ENCODE measurements at places on chromosomes 1 and 21. TPM values are rescaled to one million over a fixed set of nuclear protein-coding genes. Genes with fewer than 3 reads are reported as not detected.

DNA sequence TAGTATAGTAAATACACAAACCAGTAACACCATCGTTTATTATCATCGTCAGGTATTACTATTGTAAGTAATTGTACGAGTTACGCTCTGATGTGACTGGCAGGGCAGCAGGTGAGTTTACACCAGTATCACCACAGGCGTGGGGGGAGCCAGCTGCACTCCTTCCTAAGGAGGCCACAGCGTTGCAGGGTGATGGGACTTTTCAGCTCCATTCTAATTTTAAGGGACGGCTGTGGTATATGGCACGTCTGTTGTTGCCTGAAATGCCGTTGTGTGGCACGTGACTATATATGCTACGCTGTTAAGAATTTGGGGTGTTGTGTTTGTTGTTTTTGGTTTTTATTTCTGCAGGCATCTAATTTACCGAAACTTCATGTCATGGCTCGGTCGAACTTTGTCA, 164.8 kb upstream of the COL6A1 start:
- no peak for DNase-seq

DNA sequence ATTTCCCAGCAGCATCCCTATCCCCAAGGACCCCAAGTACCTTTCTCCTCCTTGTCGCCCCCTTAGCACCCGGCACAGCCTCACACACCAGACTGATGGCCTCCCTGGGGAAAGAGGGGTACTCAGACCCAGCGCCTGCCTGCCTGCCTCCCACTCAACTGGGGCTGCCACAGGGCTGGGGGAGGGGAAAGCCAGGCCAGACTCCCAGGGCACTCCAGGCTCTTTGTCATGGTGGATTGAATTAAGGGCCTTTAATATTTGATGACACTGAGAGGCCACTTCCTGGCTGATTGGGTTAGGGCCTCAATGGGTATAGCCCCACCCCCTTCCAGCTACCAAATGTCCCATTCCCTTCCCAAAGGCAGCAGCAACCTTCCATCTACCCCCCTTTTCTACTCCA, 1.8 kb downstream of the SHC1 start:
- no peak for DNase-seq

DNA sequence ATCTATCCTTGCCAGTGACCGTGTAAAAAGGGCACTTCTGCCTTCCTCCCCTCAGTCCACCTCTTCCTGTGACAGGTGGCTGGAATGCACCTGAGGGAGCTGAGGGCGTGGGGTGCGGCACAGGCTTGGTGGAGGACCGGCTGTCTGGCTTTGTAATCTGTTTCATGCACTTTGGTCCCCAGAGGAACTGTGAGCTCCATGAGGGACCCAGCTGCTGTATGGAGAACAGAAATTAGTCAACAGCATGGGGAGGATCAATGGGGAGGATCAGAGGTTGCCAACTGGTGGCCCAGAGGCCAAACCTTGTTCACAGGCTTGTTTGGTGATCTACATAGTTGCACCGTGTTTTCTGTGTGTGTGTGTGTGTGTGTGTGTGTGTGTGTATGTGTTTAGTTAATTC, 19.0 kb upstream of the LUZP1 start:
- DNase-seq = peak; percentile 55

DNA sequence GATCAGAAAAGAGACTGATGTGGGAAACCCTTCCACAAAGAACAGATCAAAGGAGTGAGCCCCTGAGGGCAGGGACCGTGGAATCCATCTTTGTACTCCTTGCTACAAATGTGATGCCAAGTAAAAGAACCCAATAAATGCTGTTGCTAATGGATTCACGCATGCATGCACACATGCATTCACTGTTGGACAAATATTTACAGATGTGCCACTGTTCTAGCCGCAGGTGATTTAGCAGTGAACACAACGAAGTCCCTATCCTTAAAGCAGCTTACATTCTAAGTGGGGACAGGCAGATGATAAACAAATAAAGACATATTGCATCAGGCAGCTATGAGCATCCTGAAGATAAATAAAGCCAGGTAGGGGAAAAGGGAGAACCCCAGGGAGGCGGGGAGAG, 67.8 kb downstream of the ITPKB start:
- DNase-seq = no peak

GRCh38 chr1:9126511-9126910, 2.4 kb downstream of the GPR157 start:
- DNase-seq = no peak

DNA sequence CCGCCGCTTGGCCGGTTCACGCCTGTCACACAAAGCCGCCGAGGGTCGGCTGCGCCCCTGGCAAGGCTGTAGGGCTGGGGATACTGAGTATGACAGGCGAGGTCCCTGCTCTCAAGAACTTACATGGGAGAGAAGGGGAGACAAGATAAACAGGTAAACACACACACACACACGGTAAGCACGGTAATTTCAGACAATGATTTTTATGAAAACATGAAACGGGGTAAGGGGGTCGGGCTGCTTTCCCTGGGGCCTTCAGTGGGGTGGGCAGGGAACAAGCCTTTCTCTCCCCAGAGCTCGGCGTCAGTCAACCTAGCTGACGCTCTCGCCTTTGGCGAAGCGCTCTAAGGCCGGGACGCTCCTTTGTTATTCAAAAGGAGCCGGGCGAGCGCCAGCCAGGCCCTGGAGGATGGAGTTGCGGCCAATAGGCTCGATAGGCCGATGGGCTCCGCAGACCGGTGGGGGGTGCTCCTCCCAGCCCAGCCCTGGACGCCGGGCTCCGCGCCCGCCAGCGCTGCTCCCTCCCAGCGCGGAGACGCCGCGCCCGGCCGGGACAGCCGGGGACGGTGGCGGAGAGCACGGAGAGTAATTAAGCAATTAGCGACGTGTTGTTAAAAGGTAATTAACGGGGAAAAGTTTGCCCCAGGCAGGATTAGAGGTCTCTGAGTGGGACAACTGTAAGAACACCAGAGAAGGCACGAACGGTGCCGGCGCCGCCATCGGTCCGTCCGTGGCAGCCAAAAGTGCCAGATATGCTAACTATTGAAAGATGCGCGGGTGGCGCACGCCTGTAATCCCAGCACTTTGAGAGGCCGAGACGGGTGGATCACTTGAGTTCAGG, 950 bp upstream of the INKA2 start:
- DNase-seq = peak; percentile 69

GRCh38 chr1:76340056-76340455, 265.5 kb downstream of the ST6GALNAC3 start:
- no peak for DNase-seq

DNA sequence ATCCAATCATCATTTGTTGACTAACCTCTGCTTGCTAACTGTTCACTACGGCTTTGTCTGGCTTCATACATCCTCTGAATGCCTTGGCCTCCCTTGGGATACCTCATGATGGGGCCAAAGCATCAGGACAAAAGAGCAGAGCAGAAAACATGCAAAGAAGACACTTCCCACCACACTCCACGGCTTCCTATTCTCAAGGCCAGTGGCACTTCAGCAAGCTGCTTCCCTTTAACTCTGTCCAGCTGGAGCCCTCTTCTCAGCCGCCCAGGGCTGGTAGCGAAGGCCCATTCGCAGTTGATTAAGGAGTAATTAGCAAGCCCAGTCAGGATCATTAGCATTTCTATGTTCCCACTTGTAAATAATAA, 224.3 kb upstream of the FGGY start:
- no peak for DNase-seq

- no peak for DNase-seq
These were observed 105.4 kb downstream of the PSMG1 start for GRCh38 chr21:39077876-39078275.

- no peak for DNase-seq
These were observed 6.7 kb downstream of the TAGLN2 start for GRCh38 chr1:159918352-159919200.

DNA sequence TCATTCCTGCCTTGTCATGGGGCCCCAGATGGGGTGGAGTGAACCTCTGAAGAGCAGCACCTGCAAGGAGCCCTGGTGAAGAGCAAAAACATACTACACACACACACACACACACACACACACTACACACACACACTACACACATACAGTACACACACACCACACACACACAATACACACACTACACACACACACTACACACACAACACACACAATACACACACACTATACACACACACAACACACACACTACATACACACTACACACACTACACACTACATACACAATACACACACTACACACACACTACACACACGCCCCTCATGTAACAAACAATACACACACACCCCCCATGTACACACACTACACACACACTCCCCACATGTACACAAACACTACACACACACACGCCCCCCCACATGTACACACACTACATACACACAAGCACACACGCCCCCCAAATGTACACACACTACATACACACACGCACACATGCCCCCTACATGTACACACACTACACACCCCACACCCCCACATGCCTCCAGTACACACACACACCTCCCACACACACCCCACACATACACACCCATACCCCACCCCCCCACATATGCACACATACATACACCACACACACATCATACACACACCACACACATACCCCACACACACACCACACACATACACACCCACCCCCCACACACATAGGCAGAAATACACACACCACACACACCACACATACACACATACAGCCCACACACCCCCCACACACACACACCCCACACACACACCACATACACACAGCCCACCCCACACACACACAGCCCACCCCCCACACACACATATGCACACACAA, 9.3 kb downstream of the SLC2A5 start:
- no peak for DNase-seq

DNA sequence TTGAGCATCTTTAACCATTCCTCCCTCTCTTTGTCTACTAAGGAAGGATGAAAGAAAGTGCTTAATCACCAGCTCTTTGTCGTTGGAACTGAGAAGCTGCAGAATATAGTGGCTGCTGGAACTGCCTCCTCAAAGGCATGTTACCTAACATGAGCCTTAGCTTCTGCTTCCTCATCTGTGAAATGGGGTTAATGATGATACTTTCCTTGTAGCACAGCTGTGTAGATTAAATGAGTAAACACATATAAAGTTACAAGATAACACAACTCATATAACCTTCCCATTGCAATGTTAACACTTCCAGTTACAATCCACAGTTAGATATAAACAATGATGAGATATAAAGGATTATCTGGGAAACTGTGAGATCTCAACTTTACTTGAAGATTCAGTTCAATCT, 48.4 kb upstream of the ZNF326 start:
- DNase-seq = no peak

DNA sequence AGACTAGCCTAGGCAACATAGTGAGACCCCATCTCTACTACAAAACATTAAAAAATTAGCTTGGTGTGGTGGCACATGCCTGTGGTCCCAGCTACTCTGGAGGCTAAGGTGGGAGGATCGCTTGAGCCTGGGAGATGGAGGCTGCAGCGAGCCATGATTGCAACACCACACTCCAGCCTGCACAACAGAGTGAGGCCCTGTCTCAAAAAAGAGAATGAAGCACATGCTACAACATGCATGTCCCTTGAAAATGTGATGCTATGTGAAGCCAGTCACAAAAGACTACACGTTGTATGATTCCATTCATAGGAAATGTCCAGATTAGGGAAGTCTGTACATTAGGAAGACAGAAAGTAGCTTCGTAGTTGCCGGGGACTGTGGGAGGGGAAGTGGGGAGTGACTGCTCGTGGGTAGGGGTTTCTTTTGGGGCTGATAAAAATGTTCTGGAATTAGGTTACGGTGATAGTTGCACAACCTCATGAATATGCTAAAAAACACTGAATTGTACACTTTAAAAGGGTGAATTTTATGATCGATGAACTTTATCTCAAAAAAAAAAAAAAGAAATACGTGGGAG, 202.1 kb downstream of the KAZN start:
- DNase-seq = no peak

- DNase-seq = no peak
These were observed 7.5 kb downstream of the AVPR1B start for GRCh38 chr1:206109718-206110117.

DNA sequence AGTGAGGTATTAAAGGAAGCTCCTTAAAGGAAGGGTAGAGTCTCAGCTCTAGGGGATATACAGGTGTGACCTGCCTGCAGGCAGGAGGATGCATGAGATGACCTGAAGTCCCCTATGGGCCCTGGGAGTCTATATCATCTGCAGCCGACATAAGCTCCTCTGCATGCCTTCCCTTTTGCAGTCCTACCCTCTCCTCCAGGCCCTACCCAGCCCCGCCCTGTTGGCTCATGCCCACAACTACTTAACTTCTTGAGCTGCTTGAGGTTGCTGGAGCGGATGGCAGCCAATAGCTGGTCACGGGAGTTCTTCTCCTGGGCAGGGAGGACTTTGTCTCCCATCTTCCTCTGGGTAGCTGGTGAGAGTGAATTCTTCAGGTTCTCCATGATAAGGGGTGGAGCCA, 10.3 kb downstream of the SHISA4 start:
- no peak for DNase-seq

GRCh38 chr21:30463713-30464112, 16.5 kb downstream of the KRTAP19-1 start:
- DNase-seq = no peak

- DNase-seq = no peak
These were observed 17.6 kb downstream of the USP33 start for GRCh38 chr1:77742011-77742555.

- no peak for DNase-seq
These were observed 1.5 kb downstream of the MORC3 start for GRCh38 chr21:36321325-36322082.

GRCh38 chr1:65330822-65331221, 21.5 kb downstream of the DNAJC6 start:
- DNase-seq = no peak

GRCh38 chr21:45780647-45781046, 137.1 kb downstream of the PCBP3 start:
- no peak for DNase-seq

DNA sequence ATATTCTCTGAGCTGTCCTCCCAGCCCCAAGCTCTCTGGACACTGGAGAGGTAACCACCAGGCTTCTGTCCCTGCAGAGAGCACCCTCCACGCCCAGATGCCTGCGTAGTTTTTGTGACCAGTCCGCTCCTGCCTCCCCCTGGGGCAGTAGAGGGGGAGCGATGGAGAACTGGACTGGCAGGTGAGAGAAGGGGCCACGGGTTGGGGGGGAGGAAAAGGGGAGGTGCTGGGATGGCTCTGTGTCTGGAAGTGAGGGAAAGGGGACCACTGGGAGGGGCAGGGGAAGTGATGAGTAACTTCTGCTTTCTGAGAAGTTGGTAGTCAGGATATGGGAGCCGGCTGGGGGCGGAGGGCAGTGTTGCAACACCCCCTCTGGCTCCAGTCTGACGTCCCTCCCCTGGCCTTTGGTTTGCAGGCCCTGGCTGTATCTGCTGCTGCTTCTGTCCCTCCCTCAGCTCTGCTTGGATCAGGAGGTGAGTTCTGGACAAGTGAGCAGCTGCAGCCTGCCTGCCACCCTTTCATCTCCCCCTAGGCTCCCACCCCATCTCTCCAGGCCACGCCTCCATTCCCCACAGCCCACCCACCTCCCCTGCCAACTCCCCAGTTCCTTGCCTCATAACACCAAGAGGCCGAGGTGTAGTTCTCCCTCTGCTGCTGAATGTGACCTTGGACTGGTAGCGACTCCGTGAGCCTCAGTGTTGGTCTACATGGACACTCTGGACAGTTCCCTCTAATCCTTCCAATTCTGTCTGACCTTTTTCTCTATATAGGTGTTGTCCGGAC, 3.1 kb downstream of the ADAMTSL4 start:
- DNase-seq = peak; percentile 78

- DNase-seq = no peak
These were observed 461.0 kb upstream of the NFIA start for GRCh38 chr1:60621368-60621851.

- no peak for DNase-seq
These were observed 14.8 kb downstream of the HSPG2 start for GRCh38 chr1:21922090-21923013.

BRDT gene
- not detected for total RNA-seq

VPS26C gene
- 87.8 TPM for total RNA-seq

WNT9A gene
- total RNA-seq = 1.9 TPM

GPA33 gene
- total RNA-seq = 506 TPM

FAM76A gene
- 10.5 TPM for total RNA-seq

ORC1 gene
- not detected for total RNA-seq

ABCA4 gene
- total RNA-seq = not detected

TAS1R1 gene
- total RNA-seq = 0.48 TPM

TRIM46 gene
- 0.41 TPM for total RNA-seq
